Activated CD4-positive, alpha-beta T cell treated with anti-CD3 and anti-CD28 coated beads, Interleukin-2, amount 50 U/mL, for 4 hours (primary cell): ENCODE measurements at places on chromosomes 7 and 10.

DNA sequence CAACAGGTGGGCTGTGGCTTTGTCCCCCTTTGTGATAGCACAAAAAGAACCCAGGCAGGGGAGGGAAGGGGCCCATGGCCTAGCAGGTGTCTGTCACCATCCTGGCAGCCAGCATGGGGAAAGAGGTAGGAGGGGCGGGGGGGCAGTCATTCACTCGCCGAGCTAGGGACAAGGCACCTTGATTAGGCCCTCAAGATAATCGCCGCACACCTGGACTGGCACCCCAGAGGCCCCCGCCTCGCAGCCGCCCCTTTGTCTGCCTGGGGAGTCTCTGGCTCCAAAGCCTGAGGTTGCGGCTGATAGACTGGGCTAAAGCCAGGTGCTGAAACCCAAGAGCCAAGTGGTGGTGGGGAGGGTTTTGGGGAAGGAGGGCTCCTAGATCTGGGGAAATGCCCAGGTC lies 151.2 kb upstream of the PCBD1 start:
- no peak for DNase-seq

GRCh38 chr10:124091646-124092249 lies 1.6 kb downstream of the CHST15 start:
- no peak for DNase-seq

- no peak for DNase-seq
These were observed 3.4 kb upstream of the CDK13 start for GRCh38 chr7:39946693-39947092.

- DNase-seq = no peak
These were observed 29.9 kb upstream of the DDX50 start for GRCh38 chr10:68871105-68871711.

DNA sequence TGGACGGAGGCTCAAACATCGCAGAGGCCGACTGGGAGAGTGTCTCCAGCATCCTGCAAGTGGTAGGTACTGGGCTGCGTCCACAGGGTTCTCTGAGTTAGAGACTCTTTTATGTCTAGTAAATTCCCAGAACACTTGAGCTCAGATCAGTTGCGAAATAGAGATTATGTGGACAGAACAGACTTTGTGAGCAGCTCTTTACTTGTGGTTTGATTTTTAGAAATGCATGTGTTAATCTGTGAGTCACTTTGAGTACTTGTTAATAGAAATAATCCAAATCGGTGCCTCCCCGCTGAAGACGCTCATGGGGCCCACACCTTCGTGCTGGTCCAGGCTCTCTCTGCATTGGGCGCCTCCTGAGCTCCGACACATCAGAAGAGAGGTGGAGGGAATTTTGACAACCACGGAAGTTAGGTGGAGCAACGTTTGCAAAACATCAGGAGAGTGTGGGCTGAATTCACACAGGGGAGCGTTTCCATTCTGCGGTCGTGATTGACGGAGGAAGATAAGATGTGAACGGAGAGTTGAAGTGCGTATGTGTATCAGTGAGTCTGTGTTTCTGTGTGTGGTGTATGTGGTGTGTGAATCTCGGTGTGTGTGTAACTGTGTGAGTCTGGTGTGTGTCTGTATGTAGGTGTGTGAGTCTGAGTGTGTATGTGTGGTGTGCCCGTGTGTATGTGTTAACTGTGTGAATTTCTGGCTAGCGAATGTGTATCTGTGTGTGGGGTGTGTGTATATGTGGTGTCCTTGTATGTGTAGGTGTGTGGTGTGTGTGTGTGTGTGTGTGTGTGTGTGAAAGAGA lies 32.1 kb downstream of the PFKP start:
- DNase-seq = no peak

- no peak for DNase-seq
These were observed 28.6 kb downstream of the VIM start for GRCh38 chr10:17256627-17257026.

DNA sequence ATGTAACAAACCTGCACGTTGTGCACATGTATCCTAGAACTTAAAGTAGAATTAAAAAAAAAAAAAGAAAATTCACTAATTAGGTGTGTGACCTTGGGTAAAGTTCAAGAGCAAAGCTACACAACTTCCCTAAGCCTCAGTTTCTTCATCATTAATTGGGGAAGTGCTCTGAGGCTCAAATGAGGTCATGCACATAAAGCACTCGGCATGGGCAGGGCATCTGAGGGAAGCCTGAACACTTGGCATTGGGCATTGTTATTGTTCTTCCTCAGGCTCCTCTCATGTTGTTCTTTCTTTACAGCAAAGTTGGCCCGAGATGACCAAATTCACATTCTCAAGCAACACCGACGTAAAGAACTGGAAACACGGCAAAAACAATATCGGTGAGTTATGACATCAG lies 21.5 kb downstream of the ALOX5 start:
- no peak for DNase-seq

DNA sequence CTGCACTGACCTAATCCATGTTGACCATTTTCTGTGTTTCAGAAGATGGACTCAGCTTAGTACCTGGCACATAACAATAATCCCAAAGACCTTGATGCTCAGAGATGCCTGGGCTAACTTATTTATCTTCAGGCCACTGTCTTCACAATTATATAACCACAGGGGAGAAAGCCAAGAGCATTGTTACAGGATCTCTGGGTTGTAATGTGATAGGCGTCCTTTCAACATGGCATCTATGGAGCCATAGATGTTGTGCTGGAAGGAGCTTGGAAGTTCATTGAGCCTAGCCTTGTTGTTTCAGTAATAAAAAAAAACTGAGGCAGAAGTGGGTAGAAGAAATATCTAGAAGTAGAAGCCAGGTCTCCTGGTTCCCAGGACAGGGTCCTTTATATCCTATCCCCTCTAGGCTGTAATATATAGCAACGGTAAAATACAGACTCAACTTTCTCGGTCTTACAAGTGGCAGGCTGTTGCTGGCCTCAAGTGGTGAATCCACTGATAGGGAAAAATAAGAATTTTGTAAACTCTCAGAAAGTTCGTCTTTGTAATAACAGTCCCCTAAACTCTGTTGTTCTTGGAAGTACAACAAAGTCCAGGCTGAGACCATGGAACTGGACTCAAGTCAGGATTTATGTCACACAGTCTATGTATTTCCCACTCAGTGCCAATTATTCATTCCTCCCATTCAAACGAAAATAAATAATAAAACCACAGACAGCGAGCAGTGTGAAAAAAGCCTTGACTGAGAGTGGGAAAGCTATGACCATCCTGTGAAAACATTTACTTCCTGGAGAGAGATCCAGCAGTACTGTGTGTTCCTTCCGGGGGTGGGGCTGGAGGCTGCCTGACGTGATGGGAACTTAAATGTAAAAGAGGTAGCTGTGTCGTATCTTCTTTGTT lies 277.6 kb downstream of the REEP3 start:
- DNase-seq = no peak

DNA sequence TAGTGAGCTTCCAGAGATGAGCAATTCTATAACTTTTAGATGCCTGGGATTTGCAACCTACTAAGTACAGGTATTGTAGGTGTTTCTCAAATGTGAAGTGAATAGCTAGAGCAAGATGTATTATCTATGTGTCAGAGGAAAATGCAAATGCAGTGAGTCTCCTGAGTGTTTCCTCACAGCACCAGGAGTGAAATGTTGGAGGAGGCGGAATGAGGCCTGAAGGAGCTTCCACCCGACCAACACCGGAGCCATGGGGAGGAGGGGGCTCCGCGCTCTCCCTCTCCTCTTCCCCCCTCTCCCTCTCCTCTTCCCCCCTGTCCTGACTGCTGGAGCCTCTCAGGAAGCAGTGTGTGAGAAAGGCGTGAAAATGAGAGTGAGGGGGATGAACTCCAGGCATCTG lies 79.9 kb upstream of the RNF32 start:
- no peak for DNase-seq

DNA sequence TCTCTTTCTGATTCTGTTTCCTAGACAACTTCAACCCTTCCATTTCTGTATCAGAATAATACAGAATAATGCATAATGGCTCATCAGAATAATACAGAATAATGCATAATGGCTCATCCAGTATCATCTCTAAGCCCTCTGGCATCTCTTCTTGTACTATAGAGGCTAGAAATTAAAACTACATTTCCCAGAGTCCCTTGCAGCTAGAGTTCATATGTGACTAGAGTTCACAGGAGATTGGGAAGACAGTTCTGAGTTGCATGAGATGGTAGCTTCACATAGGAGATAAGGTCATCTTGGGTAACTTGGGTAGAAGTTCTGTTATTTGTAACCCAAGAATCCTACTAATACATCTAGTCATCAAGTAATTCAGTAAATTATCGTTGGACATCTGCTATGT lies 122.9 kb upstream of the NRBF2 start:
- DNase-seq = no peak

DNA sequence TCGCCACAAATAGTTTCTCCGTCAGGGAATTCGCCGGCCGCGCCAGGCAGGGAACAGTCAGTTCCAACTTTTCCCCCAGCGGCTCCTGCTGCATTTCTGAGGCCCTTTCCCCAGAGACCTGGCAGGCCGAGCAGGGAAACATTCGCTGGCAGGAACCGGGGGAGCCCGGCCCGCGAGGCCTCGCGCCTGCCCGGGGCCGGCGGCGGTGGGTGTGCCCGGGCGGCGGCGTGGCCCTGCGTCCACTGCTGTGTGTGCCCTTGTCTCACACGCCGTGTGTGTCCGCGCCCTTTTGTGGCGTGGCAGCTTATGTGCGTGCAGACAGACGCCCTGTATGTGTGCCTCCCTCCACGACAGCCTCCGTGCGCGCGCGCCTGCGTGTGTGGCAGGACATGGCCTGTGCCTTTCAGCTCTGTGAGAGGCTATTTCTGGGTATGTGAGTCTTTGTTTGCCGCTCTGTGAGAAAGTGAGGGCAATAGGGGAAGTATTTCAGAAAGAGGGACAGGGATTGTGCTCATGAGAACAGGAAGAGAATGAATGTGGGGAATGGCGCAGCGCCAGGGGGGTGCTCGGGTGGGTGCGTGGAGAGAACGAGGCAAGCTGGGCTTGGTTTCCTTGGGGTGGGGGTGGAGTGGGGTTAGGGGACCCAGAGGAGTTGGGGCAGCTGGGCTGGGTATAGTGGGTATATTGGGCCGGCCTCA lies 689 bp upstream of the SMARCD3 start:
- DNase-seq = no peak

- no peak for DNase-seq
These were observed 23.3 kb downstream of the CYP17A1 start for GRCh38 chr10:102813734-102814452.

DNA sequence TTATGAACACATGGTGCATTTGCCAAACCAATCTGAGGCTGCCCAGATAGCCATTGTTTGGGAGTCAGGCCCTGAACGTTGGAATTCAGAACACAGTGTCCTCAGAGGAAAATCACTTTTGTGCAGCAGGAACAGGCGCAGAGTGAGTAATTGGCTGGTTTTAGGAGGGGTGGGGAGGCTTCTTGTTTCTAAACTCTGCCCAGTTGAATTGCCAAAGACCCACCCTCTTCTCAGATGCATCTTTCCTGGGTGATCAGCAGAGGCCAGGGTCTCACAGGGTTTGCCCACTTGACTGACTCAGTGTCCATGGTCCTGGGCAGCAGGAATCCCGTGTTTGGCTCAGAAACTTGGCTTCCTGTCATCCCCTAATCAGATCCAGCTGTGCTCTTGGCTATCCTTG lies 24.3 kb downstream of the PRLHR start:
- DNase-seq = no peak

DNA sequence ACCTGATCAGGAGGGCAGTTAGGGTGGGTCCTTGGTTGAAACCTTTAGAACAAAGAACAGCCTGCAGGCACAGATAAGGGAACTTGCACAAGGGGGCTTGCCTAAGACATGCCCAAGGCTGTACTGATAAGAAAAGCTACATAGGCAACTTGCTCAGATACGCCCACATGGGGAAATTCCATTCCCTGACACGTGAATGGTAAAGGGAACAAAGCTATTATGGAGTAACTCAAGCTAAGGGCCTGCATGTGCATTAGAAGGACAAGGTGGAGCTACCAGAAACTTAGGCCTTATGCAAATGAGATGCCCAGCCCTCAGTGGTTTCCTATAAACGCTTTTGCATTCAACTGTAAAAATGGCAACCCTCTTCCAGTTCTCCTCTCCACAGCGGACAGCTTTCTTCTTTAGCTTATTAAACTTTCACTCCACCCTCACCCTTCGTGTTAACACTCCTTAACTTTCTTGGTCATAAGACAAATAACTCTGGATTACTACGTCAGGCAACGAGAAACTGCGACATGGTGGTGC lies 1192.1 kb upstream of the CELF2 start:
- DNase-seq = no peak

DNA sequence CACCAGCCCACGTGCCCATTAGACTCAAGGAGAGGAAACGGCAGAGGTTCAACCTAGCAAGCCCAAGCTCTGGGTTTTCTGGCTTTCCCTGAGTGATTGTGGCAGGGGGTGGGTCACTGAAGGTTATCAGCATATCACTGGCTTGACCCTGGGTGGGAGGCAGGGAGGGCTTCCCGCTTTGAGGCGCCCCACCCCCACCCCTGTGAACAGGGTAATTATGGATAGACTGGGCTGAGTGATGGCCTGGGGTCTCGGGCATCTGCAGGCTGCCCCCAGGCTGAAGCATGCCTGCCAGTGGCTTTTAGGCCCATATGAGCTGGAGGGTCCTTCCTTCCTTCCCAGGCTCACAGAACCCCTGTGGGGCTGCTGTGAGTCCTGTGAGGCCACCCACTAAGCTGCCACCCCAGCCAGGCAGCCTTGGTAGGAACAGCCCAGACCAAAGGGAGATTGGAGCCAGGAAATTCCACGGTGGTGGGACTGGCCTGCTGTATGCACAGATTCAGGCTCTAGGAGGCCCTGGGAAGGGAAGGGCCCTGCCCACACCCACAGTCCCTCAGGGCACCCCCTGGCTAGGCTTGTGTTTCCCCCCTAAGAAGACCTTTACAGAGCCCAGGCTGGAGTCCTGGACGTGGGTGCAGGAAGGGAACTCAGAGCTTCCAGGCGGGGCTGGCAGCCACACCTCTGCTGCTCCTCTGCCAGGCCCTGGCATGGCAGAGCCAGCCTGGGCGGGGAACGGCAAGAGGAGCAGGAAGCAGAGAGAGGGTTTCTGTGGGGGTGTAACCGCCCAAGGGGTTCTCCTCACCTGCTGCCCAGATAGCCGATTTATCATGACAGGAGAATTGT lies 33.1 kb downstream of the GPRIN2 start:
- no peak for DNase-seq
